Suppressor macrophage treated with lipopolysaccharide for 1 hour (primary cell): ENCODE measurements at places on chromosomes 1 and 21.
A peak's percentile ranks its signal among the peaks of the same experiment; 100 is the strongest.

DNA sequence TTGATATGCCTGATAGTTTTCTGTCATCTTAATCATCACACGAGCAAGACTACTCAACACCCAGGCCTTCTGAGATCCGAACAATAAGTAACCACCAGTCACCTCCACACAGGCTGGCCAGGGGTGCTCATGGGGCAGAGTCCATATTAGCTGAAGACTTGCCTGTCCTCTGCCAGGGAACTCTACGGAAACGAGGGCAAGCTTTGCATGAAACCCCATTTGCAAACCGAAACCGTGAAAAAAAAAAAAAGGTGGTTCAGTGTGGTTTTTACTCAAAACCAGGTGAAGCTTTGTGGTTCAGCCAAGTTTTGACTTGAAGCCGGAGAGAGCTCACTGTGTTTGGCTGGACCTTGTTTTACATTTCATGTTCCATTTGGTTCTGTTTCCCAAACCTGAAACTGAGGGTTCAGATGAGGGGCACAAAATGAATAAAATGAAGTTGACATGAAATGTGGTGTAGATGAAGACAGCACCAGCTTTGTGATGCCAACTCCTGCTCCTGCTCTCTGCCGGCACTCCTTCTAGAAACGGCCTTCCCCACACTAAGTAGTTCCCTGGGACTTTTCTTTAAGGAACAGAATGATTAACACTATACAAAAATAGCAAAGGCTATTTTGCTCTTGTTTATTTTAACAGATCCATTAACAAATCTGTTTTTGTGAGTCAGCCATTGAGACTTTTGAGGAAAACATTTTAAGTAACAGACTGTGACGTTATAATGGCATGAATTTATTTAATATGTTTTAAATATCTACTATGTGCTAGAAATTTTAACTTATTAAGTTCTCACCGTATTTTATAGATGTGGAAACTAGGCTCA lies 74.7 kb downstream of the RUNX1 start:
- no peak for DNase-seq

GRCh38 chr1:10108134-10108663 lies 75.4 kb downstream of the UBE4B start:
- DNase-seq: no peak

DNA sequence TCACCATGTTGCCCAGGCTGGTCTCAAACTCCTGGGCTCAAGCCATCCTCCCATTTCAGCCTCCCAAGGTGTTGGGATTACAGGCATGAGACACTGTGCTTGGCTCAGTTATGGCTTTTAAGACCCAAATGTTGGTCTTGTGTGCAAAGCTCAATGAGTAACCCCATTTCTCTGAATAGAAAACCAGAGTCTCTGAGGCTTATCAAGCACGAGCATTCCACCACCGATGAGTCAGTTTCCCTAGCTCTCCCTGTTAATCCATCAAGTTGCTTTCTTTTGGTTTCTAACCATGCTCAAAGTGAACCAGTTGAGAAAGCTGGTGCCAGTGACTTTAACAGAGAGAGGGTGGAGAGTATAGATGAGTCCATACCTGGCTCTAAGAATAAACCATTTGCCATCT lies 350.9 kb upstream of the ADGRL2 start:
- DNase-seq: no peak

- no peak for DNase-seq
These were observed 46.7 kb downstream of the CAPZB start for GRCh38 chr1:19438516-19439195.

- peak; percentile 70 for DNase-seq
These were observed 8.6 kb downstream of the FMOD start for GRCh38 chr1:203342192-203342940.

DNA sequence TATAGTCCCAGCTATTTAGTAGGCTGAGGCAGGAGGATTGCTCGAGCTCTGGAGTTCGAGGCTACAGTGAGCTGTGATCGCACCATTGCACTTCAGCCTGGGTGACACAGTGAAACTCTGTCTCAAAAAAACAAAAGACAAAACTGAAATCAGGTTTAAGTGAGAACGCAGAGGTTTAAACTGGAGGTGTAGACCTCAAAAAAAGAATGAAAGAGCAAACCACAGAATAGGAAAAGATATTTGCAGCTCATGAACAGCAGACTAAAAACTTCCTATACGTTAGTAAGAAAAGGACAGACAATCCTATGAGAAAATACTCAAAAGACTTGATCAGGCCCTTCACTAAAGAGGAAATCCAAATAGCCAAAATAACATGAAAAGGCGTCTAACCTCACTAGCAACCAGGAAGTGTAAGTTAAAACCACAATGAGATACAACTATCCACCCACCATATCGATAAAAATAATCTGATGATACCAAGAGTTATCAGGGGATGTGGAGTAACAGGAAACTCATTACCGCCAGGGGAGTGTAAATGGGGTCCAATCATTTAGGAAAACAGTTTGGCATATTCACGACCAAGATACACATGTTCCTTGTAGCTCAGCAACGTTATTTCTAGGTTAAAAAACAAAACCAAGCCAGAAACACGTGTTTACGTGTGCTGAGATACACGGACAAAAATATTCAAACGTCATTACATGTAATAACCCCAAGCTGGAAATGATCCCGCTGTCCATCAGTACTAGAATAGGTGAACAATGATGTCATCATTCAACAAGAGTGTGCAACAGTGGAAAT lies 9.8 kb downstream of the TNFRSF9 start:
- DNase-seq: no peak

GRCh38 chr21:44858791-44859190 lies 14.7 kb downstream of the PTTG1IP start:
- no peak for DNase-seq

DNA sequence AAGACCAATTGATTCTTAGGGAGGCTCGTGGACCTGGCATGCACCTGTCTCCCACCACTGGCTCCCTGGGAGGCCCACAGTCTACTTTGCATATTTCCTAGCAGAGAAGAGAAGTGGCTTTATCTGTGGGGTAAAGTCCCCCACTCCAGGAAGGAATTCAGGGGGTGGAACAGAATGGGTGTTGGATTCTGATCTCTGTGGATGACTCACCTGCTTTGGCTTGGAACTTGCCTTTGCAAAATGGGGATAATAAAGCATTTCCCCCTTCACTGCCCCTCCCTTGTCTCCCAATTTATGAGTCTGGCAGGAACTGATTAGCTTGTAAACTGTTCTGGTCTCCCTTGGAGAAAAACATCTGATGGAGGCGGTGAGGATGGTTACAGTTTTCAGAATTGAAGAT lies 21.2 kb upstream of the OTUD3 start:
- no peak for DNase-seq

GRCh38 chr1:25954282-25954938 lies 43.5 kb downstream of the PAFAH2 start:
- DNase-seq: no peak

DNA sequence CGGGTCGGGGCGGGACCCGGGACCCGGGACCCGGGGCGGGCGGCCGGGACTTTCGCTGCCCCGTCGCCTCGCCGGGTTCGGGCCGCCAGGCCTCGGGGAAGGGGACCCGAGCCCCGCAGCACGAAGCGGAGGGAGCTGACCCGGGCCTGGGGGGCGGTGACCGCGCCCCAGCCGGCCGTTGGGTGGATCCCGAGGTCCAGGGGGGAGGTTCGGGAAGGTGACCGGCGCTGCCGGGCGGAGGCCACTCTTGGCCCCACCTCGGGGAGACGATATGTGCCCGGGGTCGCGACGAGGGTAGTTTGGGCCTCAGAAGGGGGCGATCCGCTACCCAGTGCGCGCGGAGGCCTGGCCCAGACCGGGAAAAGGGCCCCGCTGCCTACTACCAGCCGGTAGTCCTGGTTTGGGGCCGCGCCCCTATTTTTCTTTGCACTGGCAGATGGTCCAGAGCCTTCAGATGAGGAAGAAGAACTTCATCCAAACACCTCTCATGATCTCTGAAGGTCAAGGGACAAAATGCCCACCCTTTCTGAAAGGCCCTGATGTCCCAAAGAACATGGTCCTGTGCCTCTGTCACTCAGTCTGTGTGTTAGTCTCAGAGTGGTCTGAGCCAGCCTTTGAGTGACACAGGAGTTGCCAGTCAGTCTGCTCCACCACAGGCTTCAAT lies 766 bp downstream of the AGO4 start:
- peak; percentile 27 for DNase-seq

DNA sequence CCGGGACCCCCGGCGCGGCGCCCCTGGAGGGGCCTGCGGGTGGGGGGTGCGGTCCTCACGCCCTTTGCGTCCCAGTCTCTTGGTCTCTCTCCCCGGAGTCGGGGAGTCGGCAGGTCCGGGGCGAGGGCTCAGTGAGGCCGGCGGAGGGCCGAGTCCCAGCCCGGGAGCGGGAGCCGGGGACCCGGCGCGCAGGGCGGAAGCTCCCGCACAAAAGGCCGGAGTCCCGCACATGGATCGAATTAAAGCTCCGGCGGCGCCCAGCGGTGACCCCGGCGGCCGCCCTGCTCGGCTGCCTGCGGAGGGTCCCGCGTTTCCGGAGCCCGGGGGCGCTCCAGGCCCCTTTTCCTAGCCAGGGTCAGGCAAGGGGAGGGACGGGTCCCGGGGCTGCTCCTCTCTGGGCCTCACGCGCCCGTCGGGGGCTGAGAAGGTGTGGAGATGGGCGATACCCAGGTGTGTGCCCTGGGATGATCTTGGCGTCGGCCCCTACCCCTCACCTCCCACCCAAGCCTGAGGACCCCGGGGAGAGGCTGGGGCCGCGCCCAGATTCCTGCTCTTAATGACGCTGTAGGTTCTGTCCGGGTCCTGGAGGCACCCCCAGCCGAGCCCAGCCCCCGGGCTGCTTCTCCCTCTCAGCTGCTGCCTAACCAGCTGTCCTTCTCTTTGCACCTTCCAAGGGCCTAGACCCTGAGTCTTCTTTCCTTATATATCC lies 512 bp downstream of the FBLIM1 start:
- DNase-seq: no peak

GRCh38 chr21:46213620-46214286 lies 14.8 kb downstream of the LSS start:
- DNase-seq: no peak

DNA sequence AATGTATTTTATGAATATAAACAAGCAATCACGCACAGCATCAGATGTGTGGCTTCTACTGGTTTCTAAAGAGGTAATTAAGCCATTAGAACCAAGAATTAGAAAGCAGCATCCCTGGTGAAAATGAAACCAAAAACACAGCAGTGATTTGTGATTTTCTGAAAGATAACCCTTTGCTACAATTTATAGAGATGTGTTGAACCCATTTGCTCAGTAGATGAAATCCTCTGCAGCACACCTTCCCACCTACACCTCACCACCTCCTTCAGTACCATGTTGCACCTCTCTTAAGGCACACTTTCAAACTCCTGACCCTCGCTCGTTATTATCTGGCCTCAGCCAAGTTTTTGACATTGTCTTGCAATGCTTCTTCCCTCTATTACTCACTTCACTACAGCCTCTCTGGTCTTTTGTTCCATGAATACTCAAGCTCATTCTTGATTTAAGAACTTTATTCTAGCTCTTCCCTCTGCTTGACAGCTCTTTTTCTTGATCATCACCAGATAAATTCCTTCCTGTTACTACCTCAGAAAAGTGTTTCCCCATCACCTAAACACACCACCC lies 38.6 kb downstream of the NSL1 start:
- peak; percentile 30 for DNase-seq

DNA sequence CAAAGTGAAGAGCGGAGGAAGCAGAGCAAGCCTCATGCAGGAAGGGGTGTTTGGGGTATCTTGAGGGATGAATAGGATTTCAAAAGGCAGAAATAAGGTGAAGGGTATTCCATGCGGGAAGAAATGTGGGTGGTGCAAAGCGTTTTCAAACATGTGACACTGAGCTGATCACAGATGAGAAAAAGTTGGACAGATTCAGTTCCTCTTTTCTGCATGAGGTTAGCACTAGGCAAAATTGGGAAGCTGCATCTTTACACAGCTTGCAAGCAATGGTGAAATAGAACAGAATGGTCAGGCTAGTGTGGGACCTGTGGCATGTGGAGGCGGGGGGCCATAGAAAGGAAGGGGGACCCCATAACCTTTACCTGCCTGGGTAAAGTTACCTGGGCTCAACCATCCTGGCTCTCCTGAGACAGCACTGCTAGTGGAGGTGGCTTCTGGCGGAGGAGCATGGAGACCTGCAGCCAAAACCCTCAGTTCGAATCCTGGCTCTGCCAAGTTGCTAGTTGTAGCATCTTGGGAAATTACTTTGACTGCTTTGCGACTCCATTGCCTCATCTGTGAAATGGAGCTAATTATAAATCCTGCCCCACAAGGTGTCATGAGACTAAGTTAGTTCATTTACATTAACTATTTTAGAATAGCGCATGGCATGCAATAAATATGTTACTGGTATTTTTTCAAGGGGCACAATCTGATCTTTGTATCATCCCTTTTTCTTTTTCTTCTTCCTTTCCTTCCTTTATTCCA lies 16.4 kb downstream of the KCNA10 start:
- DNase-seq: peak; percentile 89

DNA sequence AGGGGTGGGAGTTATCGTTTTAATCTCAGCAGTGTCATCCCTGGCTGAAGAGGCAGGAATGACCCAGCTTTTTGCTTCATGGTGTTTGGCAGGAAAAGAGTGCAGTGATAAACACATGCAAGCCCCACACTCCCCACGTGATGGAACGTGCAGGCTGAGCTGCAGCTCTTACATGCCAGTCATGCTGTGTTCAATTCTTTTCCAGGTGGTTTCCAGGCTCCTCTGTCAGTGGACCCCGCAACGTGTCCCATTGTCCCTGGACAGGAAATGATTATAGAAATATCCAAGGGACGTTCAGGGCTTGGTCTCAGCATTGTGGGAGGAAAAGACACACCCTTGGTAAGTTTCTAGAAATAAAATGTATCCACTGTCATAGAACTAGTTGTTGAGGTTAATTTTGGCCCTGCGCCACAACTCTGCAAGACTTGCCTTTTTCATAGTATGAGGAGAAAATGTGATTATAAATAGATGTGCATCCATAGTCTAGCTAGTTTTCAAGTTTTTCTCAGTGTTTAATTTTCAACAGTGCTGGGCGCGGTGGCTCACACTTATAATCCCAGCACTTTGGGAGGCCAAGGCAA lies 110.2 kb upstream of the L1TD1 start:
- DNase-seq: no peak

GRCh38 chr1:224430511-224431113 lies 4.0 kb downstream of the WDR26 start:
- peak; percentile 89 for DNase-seq

- no peak for DNase-seq
These were observed 58.6 kb downstream of the MDM4 start for GRCh38 chr1:204574865-204575163.
